ENCODE measurements at places on chromosomes 2 and 18. TPM values are rescaled to one million over a fixed set of nuclear protein-coding genes. Genes with fewer than 3 reads are reported as not detected.

STPG4 gene
- total RNA-seq = 0.16 TPM

SP110 gene
- total RNA-seq = 137 TPM

MAP2 gene
- total RNA-seq = not detected

RAMP1 gene
- 17.6 TPM for total RNA-seq

CYTIP gene
- 321 TPM for total RNA-seq

RIT2 gene
- total RNA-seq = not detected

ITGA4 gene
- total RNA-seq = 109 TPM

KCTD18 gene
- total RNA-seq = 14.2 TPM

BOK gene
- 0.17 TPM for total RNA-seq

UGT1A5 gene
- not detected for total RNA-seq

RFX8 gene
- 0.49 TPM for total RNA-seq
